ENCODE measurements at places on chromosomes 4 and X. TPM values are rescaled to one million over a fixed set of nuclear protein-coding genes. Genes with fewer than 3 reads are reported as not detected.
A peak's percentile ranks its signal among the peaks of the same experiment; 100 is the strongest.

Gene PABPC1L2A
- not detected for total RNA-seq

Gene RRH
- total RNA-seq, result 0.19 TPM

DNA sequence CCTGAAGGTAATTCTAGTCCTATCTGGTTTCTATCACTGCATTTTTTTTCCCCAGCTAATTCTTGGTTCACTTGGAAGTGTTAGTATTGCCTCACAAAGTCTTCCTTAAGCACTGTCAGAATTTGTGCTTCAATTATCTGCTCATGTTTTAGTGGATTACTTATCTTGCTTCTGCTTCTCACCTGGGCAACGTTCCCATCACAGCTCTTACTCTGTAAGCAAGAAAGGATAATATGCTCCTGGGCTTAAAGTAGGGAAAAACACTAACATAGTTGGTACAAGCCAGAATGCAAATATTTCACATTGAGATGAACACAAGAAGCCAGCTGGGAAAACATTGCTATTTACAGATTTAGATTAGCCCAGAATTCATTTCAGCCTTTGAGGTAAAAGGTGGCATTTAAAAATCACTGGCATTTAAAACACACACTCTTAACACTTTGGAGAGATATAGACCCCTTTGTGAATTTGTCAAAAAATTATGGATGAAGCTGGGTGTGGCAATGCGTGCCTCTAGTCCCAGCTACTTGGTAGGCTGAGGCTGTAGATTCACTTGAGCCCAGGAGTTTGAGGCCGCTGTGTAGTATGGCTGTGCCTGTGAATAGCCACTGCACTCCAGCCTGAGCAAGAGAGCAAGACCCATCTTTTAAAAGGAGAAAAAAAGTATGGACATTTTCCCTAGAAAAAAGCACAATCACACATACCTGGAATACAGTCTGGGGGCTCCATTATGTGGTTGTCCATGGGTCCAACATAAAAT is 6.6 kb upstream of the PTPN13 start:
- peaks cover 17% of the 10 kb centered on the region for H3K27me3 ChIP-seq
- no peak for DNase-seq
- no peaks in the 10 kb centered on the region for H3K36me3 ChIP-seq
- no peak overlapping the region for H3K27ac ChIP-seq
- H3K4me3 ChIP-seq, result no peak overlapping the region

Gene BEX2
- total RNA-seq, result 3.5 TPM

Gene DMRTC1B
- total RNA-seq, result not detected

Gene NWD2
- total RNA-seq, result not detected

Gene CPZ
- total RNA-seq, result not detected

DNA sequence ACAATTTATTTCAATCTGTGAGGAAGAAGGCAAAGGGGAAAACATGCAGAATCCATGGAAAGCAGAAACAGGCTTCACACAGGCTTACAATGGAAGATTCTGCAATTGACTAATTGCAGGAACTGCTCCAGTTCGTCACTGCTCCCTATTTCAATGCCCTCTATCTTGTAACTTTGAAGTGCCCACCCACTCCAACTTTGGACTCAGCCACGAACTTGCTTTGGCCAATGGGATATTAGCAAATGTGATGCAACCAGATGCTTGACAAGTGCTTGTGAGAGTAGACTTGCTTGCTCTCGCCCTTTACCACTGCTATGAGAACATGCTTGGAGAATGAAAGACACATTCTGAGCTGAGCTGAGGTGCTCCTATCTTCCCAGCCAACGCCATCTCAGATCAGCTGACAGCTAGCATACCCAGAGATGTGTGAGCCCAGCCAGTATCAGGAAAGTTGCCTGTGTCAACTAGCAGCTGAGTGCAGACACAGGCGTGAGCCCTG is 105.7 kb upstream of the PTCHD1 start:
- H3K27me3 ChIP-seq, result no peaks in the 10 kb centered on the region
- H3K4me1 ChIP-seq, result no peaks in the 10 kb centered on the region
- DNase-seq, result no peak
- no peak overlapping the region for H3K4me3 ChIP-seq
- H3K27ac ChIP-seq, result no peak overlapping the region
- no peaks in the 10 kb centered on the region for H3K36me3 ChIP-seq

GRCh38 chr4:3715855-3716630 is 50.1 kb upstream of the ADRA2C start:
- H3K27me3 ChIP-seq, result peaks cover 6% of the 10 kb centered on the region
- no peak for DNase-seq
- H3K27ac ChIP-seq, result no peak overlapping the region
- H3K4me1 ChIP-seq, result no peaks in the 10 kb centered on the region

DNA sequence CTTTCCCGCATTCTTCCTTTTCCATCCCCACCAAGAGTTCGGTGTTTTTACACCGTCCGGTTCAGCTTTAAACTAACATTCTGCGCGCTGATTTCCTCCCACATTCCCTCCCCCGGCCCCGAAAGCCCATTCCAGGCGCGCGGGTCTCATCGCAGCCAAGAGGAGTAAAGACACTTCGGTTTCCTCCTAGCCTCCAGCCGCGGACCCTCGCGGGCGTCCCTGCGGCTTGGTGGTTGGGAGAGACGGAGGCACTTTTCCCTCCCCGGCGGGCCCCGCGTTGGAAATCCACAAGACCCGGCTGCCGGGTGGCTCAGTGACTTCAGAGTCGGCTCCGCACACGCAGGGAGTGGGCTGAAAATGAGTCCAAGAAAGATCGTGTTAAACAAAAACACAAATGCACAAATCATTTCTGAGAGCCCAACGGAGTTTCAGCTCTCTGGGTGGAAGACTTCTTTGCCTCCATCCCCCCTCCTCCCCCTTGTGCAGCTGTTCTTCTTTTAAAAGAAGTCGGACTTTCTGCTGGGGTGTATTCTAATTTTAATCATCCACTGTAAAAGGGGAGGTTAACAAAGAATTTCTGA is 2.0 kb upstream of the ARX start:
- no peaks in the 10 kb centered on the region for H3K36me3 ChIP-seq
- peaks cover 19% of the 10 kb centered on the region for H3K4me1 ChIP-seq
- DNase-seq, result no peak

DNA sequence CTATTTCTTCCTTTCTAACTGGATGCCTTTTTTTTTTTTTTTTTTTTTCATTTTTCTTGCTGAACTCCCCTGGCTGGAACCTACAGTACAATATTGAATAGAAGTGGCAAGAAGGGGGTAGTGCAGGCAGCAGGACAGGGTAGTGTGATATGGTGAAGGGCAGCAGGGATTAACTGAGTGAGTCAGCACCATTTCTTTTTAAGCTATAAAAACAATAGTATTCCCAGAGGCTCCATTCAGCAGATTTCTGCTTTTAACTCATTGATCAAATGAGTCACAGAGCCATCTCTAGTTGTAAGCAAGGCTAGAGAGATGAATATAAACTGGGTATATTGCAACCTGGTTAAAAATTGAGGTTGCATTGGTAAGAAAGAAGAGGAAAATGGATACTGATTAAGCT is 53.6 kb upstream of the SETD7 start:
- peaks cover 3% of the 10 kb centered on the region for H3K36me3 ChIP-seq
- peaks cover 24% of the 10 kb centered on the region for H3K27me3 ChIP-seq
- no peak for DNase-seq
- H3K4me1 ChIP-seq, result peaks cover 10% of the 10 kb centered on the region
- H3K4me3 ChIP-seq, result no peak overlapping the region

DNA sequence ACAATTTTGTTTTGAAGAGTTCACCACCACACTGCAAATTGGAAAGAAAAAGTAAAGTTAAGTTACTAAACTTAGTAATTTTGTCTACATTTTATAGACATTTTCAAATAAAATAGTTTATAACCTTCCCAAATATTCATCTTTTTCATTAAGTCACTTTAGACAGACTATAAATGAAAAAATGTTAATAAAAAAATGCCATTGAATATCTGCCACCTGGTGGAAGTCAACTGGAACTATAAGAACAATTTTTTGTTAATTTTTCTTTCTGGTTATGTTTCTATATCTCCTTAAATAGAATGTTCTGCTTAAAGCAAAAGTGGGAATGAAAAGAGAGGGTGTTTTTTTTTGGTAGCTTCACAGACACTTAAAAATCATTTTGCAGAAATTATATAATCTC is 534.4 kb upstream of the PCDH10 start:
- H3K4me3 ChIP-seq, result no peak overlapping the region
- no peaks in the 10 kb centered on the region for H3K27me3 ChIP-seq
- no peak for DNase-seq
- H3K4me1 ChIP-seq, result no peaks in the 10 kb centered on the region
- no peaks in the 10 kb centered on the region for H3K36me3 ChIP-seq
- H3K27ac ChIP-seq, result no peak overlapping the region

DNA sequence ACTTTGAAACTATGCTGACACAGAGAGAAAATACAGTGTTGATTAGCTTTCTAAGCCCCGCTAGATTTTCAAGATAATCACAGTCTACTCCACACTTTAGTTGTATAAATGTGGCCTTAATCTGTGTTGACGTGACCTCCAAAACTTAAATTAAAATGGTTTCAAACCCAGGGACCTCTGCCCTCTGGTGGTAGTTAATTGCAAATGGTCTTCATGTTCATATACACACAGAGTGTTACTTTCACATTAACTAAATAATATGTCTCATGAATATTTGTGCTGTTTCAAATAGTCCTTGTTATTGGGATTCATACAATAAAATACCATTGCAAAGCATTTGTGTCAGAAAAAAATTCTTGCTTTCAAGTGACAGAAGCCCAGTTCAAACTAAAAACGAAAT is 64.3 kb downstream of the TASL start:
- no peaks in the 10 kb centered on the region for H3K36me3 ChIP-seq
- no peak for DNase-seq
- no peak overlapping the region for H3K4me3 ChIP-seq
- H3K27me3 ChIP-seq, result no peaks in the 10 kb centered on the region

Gene EDA2R
- 5.4 TPM for total RNA-seq

GRCh38 chr4:76016393-76016792 is 6.9 kb downstream of the CXCL10 start:
- no peaks in the 10 kb centered on the region for H3K27me3 ChIP-seq
- H3K36me3 ChIP-seq, result peaks cover 13% of the 10 kb centered on the region
- DNase-seq, result peak; percentile 80
- peaks cover 41% of the 10 kb centered on the region for H3K4me1 ChIP-seq

Gene RNF212
- total RNA-seq, result 3.2 TPM

DNA sequence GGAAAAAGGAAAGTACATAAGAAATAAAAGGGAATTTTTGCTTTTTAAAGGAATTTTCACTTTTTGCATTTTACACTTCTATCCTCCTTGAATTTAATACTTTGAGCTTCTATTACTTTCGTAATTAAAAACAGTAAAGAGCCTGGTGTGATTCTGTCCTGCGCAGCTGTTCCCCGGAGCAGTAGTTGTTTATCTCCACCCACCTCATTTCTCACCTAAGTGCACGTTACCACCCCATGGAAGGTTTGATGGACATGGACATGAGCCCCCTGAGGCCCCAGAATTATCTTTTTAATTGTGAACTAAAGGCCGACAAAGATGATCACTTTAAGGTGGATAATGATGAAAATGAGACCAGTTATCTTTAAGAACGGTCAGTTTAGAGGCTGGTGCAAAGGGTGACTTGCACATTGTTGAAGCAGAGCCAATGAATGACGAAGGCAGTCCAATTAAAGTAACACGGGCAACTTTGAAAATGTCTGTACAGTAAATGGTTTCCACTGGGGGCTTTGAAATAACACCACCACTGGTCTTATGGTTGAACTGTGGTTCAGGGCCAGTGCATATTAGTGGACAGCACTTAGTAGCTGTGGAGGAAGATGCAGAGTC is 52.1 kb upstream of the TEX13D start:
- DNase-seq, result no peak
- peak overlapping the region; percentile 18 for H3K27ac ChIP-seq
- peaks cover 2% of the 10 kb centered on the region for H3K36me3 ChIP-seq
- peak overlapping the region; percentile 42 for H3K4me3 ChIP-seq
- H3K4me1 ChIP-seq, result peaks cover 14% of the 10 kb centered on the region

Gene SULT1E1
- total RNA-seq, result not detected

Gene KIF4A
- 41.0 TPM for total RNA-seq

DNA sequence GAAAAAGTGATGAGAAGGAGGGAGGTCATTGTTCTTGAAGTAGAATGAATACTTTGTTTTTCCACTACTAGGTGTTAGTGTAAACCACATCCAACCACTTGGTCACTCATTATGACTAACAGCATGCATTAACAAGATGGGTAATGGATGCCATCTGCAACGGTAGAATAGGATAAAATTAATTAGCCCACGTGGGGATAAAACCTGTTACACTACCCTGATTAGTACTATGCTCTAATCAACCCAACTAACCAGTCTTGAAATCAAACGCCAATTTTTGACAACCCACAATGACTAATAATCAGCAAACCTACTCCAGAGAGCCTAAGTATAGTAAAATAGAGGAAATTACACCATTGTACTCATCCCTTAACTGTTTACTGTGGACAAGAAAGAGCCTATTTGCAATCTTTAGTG is 93.4 kb upstream of the MCF2 start:
- H3K4me1 ChIP-seq, result peaks cover 10% of the 10 kb centered on the region
- H3K27ac ChIP-seq, result no peak overlapping the region
- H3K36me3 ChIP-seq, result peaks cover 13% of the 10 kb centered on the region
- no peaks in the 10 kb centered on the region for H3K27me3 ChIP-seq
- no peak for DNase-seq
- H3K4me3 ChIP-seq, result no peak overlapping the region

- no peak overlapping the region for H3K4me3 ChIP-seq
- DNase-seq, result no peak
- peaks cover 17% of the 10 kb centered on the region for H3K36me3 ChIP-seq
- H3K4me1 ChIP-seq, result peaks cover 34% of the 10 kb centered on the region
- no peaks in the 10 kb centered on the region for H3K27me3 ChIP-seq
Measured at GRCh38 chrX:56757327-56757726, 28.3 kb downstream of the NBDY start.

- no peak overlapping the region for H3K27ac ChIP-seq
- no peak overlapping the region for H3K4me3 ChIP-seq
- no peaks in the 10 kb centered on the region for H3K4me1 ChIP-seq
- no peak for DNase-seq
- peaks cover 14% of the 10 kb centered on the region for H3K36me3 ChIP-seq
Measured at GRCh38 chr4:112361181-112361791, 64.1 kb downstream of the ALPK1 start.

DNA sequence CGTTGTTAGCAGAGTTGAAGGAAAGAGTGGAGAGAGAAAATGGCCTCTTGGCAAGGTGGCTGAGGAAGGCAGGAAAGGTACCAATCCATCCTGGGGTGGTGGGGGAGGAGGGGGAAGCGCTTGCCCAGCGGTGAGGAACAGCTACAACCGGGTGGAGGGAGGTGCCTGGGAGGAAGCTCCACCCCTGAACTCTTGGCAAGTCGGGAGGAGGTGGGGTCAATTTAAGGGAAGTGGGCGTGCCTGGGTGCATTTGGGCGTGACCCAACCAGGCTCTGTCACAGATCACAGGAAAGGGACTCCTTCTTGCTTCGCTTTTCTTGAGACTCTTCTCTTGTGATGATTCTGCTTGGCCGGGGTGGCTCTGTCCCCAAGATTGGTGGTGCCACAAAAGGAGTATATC is 41.7 kb downstream of the BCORL1 start:
- H3K4me1 ChIP-seq, result peaks cover 13% of the 10 kb centered on the region
- DNase-seq, result peak; percentile 92

- no peak overlapping the region for H3K27ac ChIP-seq
- no peaks in the 10 kb centered on the region for H3K4me1 ChIP-seq
- H3K36me3 ChIP-seq, result no peaks in the 10 kb centered on the region
- H3K4me3 ChIP-seq, result no peak overlapping the region
- H3K27me3 ChIP-seq, result no peaks in the 10 kb centered on the region
Measured at GRCh38 chr4:52350926-52351325, 299.8 kb downstream of the SPATA18 start.
